ENCODE measurements at places on chromosomes 3 and 15.

DNA sequence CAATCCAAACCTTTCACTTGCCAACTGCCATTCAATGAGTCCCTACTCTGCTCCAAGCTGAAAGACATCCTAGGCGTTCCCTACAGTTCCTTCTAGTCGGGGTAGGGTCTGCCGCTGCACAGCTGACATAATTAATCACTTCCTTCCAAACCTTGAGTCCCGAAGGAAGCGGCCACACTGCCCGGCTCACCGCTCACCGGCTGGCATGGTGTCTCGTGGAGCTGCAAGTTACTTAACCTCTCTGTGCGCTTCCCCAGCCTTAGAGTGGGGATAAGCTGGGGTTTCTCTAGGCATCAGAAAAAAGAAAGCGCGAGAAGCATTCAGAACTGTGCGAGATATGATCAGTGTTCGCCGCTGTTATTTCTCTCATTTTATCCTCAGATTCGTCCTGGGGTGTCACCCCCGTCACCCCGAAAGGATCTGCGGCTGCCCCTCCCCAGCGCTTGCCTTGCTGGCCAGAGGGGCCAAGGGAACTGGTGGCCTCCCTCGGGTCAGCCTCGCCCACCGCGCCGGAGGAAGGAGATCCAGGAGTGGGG, 748 bp downstream of the MRPS25 start:
- DNase-seq = no peak

GRCh38 chr3:129235344-129235917, 14.0 kb upstream of the COPG1 start:
- DNase-seq = no peak

DNA sequence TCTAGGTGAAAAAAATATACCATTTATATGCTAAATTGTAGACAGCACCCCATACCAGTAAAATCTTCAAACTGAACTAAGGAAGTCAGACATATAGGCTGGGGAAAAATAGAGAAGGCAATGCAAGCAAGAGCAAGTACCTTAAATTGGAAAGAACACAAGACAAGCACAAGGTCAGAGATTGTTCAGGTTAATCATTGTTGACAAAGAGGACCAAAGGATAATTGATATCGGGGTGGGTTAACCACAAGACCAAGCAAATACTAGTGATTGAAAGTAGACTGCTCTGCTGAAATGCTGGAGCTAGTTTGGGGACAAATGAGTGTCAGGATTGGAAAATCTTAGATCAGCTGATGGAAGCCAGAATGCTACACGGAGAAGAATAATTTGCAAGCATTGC, 499.8 kb downstream of the ROBO2 start:
- DNase-seq = no peak

GRCh38 chr3:24497942-24498341, 3.3 kb upstream of the THRB start:
- no peak for DNase-seq

DNA sequence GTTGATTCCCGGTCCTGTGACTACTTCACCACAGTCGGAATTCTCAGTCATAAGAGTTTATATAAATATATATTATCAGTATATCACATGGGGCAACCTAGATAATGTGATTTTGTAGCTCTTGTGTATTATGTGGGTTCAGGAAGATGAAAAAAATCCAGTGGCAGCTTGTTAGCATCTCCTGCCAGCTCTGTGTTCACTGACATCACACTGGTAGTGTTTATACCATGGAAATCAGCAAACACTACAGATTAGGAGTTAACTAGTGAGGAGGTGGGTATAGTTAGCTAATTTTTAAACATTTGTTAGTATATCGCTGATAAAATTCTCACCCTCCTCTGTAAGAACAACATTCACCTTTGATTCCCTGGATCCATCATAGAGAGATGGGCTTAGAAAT, 44.5 kb upstream of the KCNMB2 start:
- DNase-seq = no peak

DNA sequence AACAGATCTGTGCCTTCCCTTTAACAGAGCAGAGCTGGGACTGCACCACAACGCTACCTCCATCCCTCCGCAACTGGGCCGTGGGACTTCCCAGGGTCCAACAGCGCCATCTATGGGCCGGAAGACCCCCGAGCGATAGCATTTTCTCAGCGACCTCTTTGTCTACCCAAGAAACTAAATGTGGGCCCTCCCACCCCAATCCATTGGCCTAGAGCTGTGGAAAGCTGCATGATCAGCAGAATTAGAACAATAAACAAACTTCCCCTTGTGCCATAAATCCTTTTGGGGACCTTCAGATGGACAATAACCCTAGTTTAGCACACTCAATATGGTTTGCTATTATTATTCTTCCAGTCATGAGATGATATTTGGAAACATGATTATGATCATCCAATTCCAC, 74.8 kb upstream of the NTRK3 start:
- DNase-seq = no peak

GRCh38 chr3:11297126-11297525, 24.9 kb downstream of the ATG7 start:
- no peak for DNase-seq

DNA sequence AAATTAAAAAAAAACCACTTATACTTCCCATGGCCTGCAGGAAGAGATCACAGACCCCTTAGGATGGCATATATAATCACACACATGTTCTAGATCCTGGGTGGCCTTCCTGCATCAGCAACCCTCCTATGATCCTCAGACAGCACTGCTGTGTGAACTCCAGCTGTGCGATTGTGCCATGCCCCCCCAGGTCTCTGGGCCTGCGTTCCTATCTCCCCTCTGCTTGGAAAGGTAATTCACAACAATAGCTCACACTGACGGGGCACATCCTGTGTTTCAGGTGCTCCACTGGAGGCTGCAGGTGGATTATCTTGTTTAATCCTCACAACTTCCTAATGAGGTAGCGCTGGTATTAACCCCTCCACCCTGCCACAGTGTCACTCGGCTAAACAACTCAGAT, 71.2 kb upstream of the GLCE start:
- DNase-seq = no peak

GRCh38 chr3:2851835-2852234, 258.3 kb downstream of the IL5RA start:
- DNase-seq = no peak
